ENCODE measurements at places on chromosomes 4 and X.
A peak's percentile ranks its signal among the peaks of the same experiment; 100 is the strongest.

GRCh38 chrX:139446832-139447231 lies 83.7 kb upstream of the F9 start:
- no peak for DNase-seq

DNA sequence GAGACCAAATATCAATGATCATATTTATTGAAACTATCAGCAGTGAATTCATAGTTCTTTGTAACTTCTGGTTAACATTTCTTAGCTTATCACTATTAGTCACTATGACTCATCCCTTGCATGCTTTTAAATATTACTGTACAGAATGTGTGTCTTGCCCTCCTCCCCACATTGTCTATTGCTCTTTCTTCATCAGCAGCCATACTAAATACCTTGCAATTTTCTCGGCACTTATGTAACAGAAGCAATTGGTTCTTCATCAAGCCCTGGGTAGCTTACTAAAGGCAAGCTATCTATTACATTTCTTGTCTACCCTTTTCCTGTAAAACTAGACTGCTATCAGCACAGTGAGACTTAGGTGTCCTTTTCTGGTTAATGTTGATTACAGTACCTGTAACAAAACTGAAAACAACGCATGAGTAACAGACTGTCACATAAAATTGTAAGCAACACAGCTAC lies 8.2 kb downstream of the KLHL4 start:
- no peak for DNase-seq

- peak; percentile 53 for DNase-seq
These were observed 85.5 kb downstream of the STARD8 start for GRCh38 chrX:68732906-68733493.

- DNase-seq: no peak
These were observed 113.7 kb downstream of the SHROOM3 start for GRCh38 chr4:76548704-76549103.

GRCh38 chr4:87304745-87305432 lies 17.8 kb downstream of the HSD17B13 start:
- DNase-seq: no peak

DNA sequence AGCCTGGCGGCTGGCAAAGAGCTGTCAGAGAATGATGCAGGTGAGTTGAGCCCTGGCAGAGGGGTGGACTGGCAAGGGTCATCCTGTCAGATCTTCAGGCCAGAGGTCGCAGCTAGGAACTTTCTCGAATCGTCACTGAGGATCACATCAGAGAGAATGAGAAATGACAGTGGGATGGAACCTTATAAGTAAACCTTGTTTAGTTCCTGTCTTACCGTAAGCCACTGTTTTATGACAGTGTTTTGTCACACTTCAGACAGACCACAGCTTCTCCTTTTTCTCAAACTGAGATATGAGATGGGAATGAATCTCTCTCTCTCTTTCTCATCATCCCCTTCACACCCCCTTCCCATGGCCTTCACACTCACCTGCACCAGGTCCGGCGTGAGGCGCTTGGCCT lies 9.3 kb downstream of the DIPK2B start:
- no peak for DNase-seq

- no peak for DNase-seq
These were observed 170.2 kb downstream of the CBR4 start for GRCh38 chr4:168839758-168840391.
